Skeletal muscle tissue (tissue), 5 donors: ENCODE measurements at places on chromosomes 5 and 9. TPM values are rescaled to one million over a fixed set of nuclear protein-coding genes. Genes with fewer than 3 reads are reported as not detected.

The PCDHGA3 gene
- total RNA-seq = 2.1 TPM

The ADAMTSL1 gene
- 18.3 TPM for total RNA-seq

The ISL1 gene
- total RNA-seq = 0.52 TPM

The SLC6A19 gene
- under 0.01 TPM for total RNA-seq

The CARD9 gene
- 1.0 TPM for total RNA-seq

The DMRTA1 gene
- 0.52 TPM for total RNA-seq

The TNFAIP8 gene
- total RNA-seq = 18.8 TPM

The AQP3 gene
- 6.8 TPM for total RNA-seq
